NCI-H226 (cell line): ENCODE measurements at places on chromosomes 1 and 21.

DNA sequence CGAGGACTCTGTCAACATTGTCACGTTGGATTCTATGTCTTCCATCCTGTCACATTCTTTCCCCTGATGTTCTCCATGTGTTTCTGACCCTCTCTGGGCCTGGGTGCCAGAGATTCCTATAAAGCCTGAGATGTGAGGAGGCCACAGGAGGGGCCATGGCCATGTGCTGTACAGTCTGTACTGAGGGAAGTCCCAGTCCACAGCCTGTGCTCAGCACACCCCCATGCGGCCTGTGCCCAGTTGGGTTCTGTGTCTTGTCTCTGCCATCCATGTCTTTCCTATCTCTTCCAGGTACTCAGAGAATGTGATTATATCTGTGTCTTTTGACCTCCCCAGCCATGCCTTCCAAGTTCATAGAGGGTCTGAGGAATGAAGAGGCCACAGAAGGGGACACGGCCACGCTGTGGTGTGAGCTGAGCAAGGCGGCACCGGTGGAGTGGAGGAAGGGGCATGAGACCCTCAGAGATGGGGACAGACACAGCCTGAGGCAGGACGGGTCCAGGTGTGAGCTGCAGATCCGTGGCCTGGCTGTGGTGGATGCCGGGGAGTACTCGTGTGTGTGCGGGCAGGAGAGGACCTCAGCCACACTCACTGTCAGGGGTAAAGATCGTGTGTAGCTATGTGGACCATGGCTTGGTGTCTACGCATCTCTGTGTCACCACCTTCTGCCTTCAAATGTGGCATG, 86.1 kb downstream of the OBSCN start:
- no peak for DNase-seq

- DNase-seq: no peak
Measured at GRCh38 chr1:248923352-248924338, 17.6 kb downstream of the PGBD2 start.

DNA sequence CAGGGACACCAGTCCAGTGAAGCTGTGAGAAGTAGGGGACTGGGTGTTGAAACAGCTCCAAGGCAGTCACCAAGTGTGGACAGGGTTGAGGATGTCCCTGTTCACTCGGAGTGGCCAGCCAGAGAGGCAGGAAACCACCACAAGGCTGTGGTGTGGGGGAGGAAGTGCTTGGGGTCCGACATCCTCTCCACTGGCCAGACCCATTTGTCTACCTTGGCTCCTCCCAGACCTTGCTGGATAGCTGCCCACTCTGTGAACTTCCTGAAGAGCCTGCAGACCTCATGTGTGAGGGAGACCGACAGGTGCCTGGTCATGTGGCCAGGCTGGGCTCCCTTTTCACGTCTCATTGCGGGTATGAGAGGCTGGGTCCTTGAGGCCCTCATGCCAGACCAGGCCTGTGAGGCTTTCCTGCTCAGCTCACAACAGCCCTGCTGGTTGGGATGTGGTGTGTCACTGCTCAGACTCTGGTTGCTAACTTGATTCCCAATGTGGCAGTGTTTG, 21.8 kb downstream of the CYP4B1 start:
- no peak for DNase-seq

GRCh38 chr1:62103846-62104245, 90.8 kb upstream of the L1TD1 start:
- DNase-seq: no peak

DNA sequence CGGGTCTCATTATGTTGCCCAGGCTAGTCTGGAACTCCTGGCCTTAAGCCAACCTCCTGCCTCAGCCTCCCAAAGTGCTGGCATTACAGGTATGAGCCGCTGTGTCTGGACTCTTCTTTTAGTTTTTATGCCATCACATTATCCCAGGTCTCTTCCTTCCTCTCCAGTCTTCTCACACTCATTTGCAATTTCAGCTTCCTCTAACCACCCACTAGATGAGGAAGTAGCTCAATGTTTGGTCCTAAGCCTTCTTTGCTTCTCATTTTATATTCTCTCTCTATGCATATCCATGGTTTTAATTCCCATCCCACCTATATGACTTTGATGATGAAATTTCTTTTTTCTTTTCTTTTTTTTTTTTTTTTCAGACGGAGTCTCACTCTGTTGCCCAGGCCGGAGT, 3.1 kb upstream of the ZBTB8A start:
- no peak for DNase-seq

GRCh38 chr1:27609618-27610240, 5.8 kb upstream of the AHDC1 start:
- no peak for DNase-seq

GRCh38 chr1:61085206-61085982, 3.0 kb downstream of the NFIA start:
- no peak for DNase-seq

- no peak for DNase-seq
Measured at GRCh38 chr1:157993918-157994605, 617 bp downstream of the KIRREL1 start.

- DNase-seq: no peak
Measured at GRCh38 chr1:236748268-236748870, 46.7 kb upstream of the MTR start.

- DNase-seq: no peak
Measured at GRCh38 chr1:1628754-1629429, 3.1 kb upstream of the MMP23B start.

DNA sequence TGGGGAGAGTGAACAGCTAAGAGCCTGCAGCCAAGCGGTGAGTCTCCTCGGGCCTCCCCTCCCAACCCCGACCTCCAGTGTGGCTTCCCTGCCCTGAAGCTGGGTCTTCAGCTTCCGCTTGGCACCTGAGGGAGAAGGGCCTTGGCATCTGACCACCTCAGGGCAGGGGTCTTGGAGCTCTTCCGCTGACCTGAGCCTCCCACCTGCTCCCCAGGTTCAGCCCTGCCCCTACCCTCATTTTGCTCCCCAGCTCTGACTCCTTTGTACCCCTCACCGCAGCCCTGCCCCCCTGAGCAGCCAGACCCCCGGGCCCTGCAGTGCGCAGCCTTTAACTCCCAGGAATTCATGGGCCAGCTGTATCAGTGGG, 4.9 kb downstream of the ADAMTSL4 start:
- DNase-seq: no peak

DNA sequence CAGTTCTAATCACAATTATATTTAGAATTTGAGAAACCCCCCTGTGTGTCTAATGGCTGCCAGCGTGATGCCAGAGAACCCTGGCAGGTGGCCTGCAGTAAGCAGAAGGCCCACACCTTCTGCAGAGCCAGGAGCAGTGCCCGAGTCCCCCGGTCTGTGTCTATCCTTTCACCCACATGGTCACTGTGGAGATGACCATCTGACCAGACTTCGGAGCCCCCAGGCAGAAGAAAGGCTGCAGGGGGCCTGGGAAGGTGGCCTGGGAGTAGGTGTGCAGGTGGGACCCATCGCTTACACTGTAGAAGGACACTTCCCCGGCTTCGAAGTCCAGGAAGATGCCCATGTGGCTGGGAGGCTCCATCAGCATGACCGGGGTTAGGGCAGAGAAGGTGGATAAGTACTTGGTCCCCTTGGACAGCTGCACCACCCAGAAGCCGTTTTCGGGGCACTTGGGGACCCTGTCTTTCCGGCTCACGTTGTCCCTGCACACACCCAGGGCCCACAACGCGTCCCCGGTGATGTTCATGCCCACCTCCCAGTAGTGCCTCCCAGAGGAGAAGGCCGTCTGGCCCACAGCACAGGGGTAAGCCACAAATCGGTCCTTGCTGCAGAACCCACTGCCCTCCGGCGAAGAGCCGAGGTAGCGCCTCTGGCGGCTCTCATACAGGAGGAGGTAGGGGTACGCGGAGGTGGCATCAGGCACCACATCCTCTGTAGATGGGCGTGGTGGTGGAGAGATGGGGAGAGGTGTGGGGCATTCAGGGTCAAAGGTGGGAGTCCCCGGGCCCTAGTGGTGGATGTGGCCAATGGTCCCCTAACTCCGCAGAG, 1.6 kb upstream of the TRIM11 start:
- no peak for DNase-seq

DNA sequence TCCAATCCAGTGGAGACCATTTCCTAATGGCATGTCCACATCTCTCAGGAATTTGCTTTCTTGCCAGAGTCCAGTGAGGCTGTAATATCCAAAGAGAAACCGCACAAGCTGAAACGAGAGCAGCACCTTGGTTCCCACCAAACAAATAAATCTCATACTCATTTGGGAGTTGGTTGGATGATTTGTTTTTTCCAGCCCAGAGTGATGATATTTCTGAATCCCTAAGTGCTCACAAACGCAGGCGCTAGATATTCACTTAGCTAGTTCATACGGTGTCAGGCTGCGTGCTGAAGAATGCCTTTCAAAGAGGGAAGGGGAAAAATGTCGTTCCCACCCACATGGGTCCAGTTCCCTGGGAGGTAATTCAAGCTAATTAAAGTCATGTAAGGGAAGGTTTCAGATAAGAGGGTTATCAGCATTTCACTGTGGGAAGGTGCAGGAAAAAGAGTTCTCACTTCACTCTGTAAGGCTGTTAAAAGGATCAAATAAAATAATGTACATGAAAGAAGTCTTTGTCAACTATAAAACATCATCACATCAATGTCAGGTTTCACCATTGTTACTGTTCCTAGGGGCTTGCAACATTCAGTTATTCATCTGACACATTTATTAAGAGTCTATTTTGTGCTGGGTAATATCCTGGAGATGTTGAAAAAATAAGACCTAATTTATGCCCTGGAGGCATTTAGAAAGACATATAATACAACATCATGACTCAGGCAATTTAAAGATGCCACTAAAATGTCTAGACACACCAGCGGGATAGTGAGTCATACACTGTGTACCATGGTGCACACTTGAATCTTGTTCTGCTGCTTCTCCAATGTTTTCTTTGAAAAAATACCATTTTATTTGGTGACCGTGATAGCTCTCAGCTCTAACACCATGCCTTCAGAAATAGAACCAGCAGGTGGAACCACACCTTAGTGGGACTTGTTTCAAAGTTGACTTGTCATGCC, 19.3 kb downstream of the DPT start:
- peak; percentile 88 for DNase-seq

DNA sequence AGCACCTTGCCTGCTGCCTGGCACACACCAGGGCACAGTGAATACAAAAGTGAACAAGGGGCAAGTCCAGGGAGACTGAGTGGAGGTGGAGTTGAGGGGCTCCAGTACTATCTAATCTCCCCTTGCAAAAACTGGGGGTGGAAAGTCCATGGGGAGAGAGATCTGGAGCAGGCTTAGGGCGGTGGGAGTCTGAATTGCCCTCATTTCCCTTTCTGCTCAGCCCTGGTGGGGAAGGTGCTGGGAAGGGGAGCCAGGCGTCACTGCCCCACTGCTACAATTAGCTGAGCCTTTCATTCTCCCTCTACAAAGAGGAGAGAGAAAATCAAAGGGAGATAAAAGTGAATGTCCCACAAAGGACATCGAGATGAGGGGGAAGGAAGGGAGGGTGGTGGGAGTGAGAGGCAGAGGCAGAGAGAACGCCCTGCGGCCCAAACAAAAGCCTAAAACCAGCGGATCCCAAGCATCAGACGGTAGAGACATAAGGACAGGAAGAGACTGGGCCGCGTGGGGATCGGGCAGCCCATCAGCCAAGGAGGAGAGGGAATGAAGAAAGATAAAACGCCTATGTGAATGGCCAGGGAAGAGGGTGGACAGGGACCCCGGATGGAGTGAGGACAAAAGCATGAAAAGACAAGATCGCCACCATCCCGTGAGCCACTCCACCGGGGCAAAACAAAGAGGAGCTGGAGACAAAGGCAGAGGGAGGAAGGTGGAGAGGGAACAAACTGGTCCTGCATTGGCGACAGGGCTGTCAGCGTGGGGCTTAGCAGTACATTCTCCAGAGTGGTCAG, 46.8 kb upstream of the SOX13 start:
- no peak for DNase-seq

GRCh38 chr1:91997607-91998195, 32.1 kb upstream of the EPHX4 start:
- DNase-seq: peak; percentile 15

DNA sequence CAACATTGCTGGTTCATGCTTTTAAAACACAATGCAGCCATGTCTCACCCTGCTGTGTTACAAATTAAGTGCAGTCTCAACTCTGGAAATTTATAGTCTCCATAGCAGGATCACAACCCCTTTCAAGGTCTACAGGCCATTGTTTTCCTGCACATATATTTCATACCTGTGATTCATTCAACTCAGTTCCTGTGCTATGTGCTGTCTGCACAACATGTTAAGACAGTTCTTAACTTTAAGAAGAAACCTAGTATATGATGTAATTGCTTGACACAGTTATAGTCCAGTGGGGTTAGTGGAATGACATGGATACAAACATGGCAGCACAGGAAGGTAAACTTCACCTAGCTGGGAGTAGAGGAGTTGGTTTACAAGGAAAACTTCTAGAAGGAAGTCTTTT, 106.4 kb downstream of the IFI44 start:
- no peak for DNase-seq

DNA sequence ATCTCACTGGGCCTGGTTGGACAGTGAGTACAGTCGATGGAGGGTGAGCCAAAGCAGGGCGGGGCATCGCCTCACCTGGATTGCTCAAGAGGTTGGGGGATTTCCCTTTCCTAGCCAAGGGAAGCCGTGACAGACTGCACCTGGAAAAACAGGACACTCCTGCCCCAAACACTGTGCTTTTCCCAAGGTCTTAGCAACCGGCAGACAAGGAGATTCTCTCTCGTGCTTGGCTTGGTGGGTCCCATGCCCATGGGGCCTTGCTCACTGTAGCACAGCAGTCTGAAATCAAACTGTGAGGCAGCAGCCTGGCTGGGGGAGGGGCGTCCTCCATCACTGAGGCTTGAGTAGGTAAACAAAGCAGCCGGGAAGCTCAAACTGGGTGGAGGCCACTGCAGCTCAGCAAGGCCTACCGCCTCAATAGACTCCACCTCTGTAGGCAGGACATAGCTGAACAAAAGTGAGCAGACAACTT, 11.3 kb downstream of the C1orf105 start:
- DNase-seq: no peak

DNA sequence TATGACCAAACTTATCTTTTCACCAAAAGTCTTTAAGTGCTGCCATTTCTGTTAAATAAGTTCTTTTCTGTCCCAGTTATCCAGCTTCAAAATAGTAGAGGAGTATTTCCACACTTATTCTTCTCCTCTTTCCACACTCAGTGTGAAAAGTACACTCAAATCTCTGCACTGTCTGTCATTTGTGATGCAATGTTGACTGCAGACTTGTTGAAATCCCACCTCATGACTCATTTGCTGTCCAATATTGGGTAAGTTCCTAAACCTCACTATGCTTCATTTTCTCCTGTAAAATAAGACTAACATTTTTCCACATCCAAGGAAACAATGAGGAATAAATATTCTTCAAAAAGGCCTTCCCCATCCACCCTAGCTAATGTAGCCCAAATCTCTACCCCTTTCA, 17.5 kb downstream of the LRRIQ3 start:
- DNase-seq: no peak

GRCh38 chr1:68142036-68142435, 90.3 kb downstream of the WLS start:
- DNase-seq: no peak
